Left colon (tissue), 2 donors: ENCODE measurements at places on chromosomes 12 and 14. TPM values are rescaled to one million over a fixed set of nuclear protein-coding genes. Genes with fewer than 3 reads are reported as not detected.

DNA sequence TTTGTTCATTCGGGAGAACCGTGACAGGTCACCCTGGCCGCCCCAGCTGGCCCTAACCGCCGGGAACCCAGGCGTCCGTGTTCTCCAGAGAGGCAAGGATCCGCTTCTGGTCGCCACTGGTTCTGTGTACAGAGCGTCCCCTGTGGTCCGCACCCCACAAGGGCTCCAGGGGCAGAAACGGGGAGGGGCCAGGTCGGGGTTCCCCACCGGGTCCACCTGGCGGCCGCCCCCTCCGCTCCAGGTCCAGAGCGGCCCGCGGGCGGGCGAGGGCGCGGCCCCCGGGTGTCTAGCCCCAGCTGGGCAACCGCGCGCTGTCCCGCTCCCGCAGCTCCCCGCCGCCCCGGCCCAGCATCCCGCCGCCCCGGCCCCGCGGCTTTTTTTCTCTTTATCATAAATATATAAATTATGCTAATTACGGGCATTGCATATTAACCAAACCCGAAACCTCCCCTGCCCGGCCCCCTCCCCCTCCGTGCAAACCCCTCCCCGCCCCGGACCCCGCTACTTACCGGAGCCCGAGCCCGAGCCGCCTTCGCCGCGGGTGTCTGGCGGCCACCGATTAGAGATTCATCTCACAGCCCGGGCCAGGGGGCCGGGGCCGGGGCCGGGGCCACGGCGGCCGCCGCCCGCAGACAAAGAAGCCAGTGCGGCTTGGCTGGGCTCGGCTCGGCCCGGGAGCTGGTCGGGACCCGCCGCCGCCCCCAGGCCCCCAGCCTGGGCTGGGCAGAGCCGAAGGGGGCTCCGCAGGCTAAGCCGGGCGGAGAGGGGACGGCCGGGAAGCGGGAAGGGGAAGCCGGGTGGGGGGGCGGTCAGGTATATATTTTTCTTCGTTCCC is 512 bp downstream of the POU6F1 start:
- peak; percentile 74 for DNase-seq

- peak; percentile 34 for DNase-seq
These were observed 59.5 kb upstream of the CHGA start for GRCh38 chr14:92863286-92864080.

DNA sequence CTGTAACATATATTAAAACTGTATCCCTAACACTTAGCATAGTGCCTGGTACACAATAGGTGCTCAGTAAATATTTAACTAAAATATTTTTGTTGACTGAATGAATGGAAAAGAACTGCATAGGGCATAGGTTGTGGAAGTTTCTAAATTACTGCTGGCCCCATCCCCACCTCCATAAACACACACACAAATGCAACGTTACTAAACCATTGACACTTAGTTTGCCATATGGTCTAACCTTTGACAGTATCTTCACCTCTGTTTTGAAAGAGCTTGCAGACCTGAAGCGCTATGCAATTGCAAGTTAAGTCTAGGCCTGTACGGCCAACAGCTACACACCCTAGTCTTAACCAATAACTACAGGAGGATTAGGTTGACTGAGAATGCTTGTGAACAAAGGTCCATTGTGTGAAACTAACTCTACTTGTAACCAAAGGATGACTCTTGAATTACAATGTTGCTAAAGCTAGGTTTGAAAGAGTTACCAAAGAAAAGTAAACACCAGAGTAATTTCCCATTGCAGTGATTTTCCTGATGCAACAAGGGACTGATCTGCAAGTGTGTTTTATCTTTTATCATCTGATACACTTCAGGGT is 924 bp upstream of the MANSC1 start:
- no peak for DNase-seq

DNA sequence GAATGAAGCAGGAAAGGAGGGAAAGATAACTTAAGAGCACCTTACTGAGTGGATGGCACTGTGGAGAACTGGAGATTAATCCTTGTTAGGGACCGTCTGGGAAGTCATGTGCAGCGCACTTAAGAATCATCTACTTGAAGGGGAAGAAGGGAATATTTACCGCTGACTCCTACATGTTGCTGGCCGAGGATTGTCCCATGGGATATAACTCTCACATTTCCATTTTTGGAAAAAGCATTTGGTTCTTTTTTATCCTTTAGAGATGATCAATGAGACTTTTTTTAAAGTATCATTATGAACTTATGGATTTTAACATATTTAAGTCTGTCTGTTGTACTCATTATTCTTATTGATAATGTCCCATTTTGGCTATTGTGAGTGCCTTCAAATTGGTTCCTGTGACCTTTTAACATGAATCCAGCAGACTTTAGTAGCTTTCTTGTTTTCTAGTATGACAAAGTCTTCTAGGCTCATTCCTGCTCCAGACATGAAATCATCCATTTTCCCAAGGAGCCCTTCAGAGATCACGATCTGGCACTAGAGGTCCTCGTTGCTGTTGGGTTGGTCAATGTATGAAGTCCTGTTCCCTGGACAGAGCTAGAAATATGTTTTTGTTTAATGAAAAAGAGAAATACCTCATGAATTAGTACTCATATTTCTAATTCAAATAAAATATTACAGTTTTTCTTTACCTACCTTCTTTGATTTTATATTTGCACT is 20.2 kb upstream of the FAM234B start:
- no peak for DNase-seq

DNA sequence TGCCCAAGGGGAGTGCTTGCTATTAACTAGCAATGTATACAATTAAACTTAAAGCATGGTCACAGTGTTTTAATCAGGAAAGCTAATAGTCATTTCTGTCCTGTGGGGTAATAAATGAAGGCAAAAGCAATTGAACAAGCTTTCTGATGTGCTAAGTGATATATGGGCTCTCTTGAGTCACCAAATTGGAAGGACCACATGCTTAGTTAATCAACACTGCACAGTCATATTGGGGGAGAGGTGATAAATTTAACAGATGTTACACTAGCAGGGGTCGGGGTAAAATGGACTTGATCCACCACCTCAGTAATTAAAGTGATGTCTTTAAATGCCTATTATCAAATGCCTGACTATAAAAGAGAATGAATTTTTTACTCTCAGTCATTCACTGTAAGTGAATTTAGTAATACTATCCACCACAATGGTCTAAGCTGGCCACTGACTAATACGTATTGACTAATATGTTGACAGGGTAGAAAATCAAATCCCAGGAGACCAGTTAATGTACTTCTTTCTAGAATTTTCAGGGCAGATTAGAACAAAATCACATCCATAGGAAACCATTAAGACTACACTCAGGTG is 736.3 kb downstream of the RPS29 start:
- DNase-seq: no peak

- peak; percentile 97 for DNase-seq
These were observed 6.3 kb upstream of the NFE2 start for GRCh38 chr12:54306925-54307741.

GRCh38 chr12:113853491-113853890 is 112.6 kb downstream of the RBM19 start:
- DNase-seq: no peak

DNA sequence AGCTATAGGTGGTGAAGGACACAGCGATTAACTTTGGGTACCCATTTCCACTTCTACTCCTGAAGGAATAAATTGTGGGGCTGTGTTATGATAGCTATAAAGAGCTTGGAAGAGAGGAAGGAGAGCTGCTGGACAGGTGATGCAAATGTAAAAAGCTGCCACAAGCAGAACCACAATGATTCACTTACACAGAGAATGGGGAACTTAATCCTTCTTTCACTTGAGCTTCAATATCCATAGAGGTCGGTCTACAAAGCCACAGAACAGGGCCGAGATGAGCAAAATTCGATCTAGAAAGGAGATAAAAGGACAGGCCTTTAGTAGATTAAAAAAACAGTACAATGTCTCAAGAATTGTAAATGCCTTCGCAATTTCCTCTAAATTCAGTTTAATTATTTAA is 831.1 kb downstream of the LRFN5 start:
- no peak for DNase-seq

DNA sequence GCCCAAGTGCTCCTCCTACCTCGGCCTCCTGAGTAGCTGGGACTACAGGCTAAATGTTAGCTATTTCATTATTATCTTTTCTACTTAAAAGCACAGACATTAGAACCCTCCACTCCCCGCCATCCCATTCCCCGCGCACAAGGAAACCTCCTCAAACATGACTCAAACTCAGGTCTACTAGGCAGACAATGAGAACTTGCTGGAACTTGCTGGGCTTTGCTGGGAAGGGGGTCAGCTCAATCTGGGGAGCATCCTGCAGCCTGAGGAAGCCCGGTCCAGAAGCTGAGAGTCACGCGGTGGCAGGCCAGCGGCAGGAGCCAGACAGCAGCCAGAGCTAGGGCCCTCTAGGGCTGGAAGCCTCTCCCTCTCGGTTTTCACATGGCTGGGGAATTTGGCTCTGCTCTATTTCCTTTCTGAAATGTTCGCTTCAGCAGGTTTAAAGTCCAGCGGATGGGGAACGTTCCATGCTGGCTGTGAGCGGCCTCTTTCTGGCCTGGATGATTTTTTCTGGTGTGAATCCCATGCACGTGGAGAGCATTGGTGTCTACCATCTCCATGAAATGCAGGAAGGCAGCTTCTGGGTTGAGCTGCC is 68.5 kb downstream of the SLC6A12 start:
- DNase-seq: no peak

DNA sequence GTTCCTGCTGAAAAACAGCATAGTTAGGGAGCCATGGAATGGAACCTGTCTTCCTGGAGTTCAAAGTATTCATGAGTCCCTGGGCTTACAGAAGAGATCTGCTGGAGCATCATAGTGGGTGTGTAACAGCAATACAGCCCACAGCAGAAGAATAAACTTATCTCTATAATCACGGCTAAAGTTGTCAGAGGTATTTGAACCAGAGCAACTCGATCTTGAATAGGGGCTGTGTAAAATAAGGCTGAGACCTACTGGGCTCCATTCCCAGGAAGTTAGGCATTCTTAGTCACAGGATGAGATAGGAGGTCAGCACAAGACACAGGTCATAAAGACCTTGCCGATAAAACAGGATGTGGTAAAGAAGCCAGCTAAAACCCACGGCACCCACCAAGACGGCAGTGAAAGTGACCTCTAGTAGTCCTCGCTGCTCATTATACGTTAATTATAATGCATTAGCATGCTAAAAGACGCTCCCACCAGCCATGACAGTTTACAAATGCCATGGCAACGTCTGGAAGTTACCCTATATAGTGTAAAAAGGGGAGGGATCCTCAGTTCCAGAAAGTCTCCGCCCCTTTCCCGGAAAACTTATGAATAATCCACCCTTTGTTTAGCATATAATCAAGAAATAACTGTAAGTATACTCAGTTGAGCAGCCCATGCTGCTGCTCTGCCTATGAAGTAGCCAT is 223.4 kb downstream of the PCNX1 start:
- DNase-seq: no peak

- DNase-seq: no peak
These were observed 218.9 kb upstream of the SFSWAP start for GRCh38 chr12:131491916-131492490.

DNA sequence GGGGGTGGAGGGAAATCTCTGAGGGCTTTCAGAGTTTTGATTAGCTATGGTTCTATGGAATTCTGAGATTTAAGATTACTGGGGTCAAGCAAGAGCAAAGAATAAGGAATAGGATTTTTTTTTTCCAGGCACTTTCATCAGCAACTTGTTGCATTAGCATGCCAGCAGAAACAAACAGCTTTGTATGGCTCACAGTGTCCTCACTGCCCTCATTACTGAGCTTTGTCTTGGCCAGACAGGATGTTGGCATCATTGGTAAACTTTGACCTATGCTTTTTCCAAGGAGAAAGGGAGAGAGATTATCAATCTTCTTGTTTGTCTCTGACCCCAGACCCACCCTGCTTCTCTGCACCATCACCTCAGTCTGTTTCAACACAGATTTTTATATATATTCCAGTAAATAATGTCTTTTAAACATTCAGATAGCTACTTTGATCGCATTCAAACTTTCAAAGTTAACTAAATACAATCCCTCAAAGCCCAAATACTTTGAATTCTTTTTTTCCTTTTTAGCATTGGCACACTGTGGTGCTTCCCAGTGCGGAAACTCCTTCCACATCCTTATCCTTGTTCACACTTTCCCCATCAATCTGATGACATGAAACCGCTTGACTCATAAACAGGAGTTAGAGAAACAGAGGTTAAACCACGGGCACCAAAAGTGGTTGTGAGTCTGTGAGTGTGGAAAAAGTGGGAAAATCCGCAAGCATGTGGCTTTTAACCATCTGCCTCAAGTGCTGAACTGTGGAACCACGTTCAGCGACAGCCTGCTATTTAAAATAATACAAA is 282.2 kb upstream of the FAR2 start:
- DNase-seq: no peak

DNA sequence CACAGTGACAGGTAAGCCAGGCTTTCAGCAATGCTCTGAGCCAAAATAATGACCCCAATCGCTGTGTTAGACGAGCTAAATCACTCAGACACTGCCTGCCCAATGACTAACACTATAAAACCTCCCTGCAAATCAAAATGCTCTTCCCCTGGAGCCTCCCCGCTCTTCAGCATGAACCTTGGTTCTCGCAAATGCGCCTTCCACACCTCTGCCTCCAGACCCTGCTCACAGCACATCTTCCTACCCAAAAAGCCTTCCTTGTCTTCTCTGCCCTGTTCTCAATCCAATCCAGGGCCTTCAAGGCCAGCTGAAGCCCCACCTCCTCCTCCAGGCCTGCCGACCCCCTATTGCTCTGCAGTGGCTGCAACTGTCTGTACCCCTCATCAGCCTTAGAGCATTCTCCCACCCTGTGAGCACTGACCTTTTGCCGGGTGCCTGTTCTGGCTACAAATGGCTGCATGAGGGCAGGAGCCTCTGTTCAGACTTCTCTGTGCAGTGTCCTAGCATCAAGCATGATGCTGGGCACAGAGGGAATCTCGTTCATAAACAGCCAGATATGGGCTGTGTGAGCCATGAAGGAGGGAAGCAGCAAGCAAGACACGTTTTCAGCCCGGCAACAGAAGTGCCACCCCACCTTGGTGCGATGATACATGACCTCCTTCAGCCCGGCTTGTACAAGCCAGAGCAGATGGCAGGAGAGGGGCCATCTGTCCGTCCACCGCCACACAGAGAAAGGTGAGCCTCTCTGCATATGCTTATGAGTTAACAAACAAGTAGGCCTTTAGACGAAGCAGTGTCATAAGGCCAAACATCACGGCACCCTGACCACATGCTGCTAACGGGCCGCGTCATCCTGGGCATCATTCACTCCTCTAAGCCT is 64.5 kb upstream of the DDX11 start:
- no peak for DNase-seq

DNA sequence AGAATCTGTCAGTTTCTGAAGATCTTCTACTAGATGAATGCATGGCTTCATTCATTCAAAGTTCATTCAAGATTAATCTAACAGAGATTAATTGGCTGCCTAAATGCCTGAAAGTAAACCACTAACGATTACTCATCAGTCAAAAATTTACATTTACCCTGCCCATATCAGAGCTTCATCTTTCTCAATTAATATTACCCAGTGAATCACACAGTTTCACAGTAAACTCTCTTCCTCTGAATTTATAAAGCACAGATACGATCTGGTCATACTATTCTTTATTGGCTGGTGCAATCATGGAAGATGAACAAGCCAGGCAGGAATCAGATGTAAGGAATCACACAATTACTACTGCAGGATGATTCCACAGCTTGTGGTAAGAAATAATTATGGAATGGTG is 377.7 kb downstream of the SLC16A7 start:
- no peak for DNase-seq

GRCh38 chr12:66456612-66457011 is 154.3 kb downstream of the HELB start:
- DNase-seq: no peak

Gene DPF3
- 11.2 TPM for total RNA-seq

Gene ESRRB
- total RNA-seq: 0.18 TPM

Gene KRT3
- not detected for total RNA-seq

Gene TMEM117
- 10.5 TPM for total RNA-seq

Gene DUSP6
- total RNA-seq: 58.8 TPM

Gene INHBC
- total RNA-seq: not detected

Gene CIDEB
- 16.6 TPM for total RNA-seq

Gene ABHD12B
- 12.7 TPM for total RNA-seq

Gene OR6C3
- total RNA-seq: not detected

Gene RFX4
- 0.08 TPM for total RNA-seq
